ENCODE measurements at places on chromosomes 16 and 17.

DNA sequence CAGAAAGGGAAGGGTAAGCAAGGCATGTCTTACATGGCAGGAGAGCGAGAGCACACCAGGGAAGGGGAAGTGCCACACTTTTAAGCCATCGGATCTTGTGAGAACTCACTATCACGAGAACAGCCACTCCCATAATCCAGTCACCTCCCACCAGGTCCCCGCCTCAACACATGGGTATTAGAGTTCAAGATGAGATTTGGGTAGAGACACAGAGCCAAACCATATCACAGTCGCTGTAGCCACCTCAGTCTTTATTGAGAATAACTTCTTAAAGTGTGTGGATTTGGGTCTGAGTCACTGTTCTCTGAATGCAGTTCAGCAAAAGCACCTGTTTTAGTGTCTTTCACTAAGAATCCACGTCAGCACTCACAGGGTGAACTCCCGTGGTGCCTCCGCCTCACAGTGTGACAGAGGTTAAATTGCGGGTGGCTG lies 195.2 kb upstream of the CHMP6 start:
- DNase-seq = no peak

DNA sequence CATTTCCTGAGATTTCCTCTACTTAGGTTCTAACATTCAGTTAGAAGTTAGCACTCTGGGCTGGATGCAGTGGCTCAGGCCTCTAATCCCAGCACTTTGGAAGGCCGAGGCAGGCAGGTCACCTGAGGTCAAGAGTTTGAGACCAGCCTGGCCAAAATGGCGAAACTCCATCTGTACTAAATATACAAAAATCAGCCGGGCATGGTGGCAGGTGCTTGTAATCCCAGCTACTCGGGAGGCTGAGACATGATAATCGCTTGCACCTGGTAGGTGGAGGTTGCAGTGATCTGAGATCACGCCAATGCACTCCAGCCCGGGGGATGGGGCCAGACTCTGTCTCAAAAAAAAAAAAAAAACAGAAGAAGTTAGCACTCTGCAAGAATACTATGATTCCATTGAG lies 1430.9 kb downstream of the CDH11 start:
- no peak for DNase-seq

GRCh38 chr16:88566158-88566557 lies 4.0 kb upstream of the ZC3H18 start:
- no peak for DNase-seq

GRCh38 chr17:75181608-75182318 lies 996 bp downstream of the SUMO2 start:
- no peak for DNase-seq

DNA sequence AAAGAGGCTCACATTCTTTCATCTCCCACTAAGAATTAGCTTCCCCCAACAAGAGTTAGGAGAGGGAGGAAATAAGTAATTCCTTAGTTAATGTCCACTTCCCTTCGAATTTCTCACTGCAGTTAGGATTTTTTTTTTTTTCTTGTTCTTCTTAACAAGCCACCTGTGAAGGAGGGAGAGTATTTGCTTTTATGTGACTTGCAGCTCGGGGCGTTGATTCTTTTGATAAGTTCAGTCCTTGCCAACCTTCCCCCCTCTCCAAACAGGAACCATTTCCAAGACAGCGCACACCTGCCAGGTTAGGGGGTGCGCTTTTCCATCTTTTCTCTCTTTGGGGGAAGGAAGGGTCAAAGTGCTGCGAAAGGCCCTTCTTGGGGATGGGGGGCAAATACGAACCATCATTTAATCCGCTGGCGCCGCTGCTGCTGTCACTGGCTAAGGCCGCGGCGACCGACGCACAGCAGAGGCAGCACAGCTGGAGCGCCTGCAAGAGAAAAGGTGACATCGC lies 758 bp downstream of the ADAMTS18 start:
- DNase-seq = no peak

GRCh38 chr16:27795992-27796614 lies 246.2 kb downstream of the KATNIP start:
- DNase-seq = peak; percentile 69

DNA sequence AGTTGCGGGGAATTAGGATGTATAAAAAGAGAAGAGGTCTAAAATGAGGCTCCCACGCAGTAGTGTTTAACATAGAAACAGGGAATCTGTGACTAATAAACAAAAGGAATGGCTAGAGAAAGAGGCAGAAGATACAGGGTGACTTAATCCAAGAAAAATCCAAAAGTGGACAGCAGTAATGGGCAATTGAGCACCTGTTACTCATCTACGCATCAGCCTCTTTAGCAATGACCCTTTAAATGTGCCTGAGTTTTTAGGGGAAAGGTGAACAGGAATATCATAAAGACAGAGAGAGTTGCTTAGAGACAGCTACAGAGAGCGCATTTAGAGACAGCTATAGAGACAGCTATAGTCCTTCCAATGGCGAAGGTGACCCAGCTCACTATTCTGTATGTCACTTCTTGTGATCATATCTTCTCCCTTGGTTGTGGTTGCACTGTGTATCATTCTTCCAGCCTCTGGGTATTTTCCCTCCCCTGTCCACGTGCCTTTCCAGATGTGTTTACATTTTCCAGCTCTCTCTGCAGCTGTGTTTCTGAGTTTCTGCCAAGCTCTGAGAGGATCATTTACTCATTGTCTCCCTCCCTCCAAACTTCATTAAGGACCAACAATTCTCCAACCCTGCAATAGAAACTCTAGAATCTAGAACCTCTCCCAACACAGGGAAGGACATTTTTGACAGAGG lies 61.5 kb downstream of the MYOCD start:
- DNase-seq = no peak

DNA sequence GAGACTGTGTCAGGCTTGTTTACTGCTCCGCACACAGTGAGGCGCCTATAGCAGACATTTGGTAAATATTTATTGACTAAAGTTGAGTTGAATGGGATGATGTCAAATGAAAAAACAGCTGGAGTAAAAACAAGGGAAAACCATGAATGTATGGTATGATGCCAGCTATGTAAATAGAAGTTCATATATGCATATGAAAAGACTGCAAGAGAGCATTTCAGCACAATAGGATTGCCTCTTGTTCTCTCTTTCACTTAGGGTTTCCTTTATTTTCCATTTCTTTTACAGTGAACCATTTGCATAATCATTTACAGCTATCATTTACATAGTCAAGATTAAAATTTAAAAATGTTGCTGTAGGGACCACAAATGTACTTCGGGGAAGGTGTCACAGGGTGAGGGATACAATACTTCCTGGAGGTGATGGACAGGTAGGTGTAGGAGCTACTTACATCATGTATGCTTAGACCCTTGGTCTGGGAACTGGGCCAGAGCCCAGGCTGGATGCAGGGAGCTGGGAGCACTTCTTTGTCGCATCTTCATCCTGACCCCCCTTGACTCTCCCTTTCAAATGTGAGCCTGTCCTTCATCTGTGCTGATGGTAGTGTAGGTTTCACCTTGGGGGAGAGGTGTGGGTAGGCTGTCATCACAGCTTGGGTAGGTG lies 113.3 kb downstream of the UTP18 start:
- no peak for DNase-seq

GRCh38 chr16:88638323-88639230 lies at the start of gene IL17C:
Gene IL17C (plus strand): TSS chr16:88638572. CDS start chr16:88638642, 70 bp downstream.
- DNase-seq = no peak

DNA sequence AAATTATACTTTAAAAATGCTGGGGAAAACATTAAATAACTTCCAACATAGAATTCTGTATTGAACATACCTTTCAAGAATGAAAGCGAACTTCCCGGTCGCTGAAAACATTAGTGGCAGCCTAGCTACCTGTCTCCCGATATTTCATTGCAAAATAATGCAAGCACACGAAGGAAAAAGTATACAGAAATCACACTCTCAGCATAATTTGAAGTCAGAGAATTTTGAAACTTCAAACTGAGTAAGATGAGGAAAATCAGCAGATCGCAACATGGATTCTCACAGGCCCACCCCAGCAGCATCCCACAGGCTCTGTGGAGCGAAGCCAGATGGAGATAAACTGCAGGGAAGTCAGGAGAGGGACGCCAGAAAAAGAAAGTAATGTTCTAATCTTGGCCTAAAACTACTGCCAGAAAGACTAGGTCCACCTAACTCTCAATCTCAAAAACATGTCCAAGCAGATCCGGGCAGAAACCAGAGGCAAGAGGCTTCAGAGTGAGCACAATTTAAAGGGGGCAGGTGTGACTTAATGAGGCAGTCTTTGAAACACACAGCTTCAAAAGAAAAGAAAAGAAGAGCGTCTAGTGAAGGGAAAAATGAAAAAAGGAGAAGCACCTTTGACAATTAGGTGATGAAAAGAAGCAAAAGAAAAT lies 4.8 kb upstream of the GOSR1 start:
- DNase-seq = no peak

GRCh38 chr17:79054200-79054960 lies 20.2 kb upstream of the ENGASE start:
- DNase-seq = no peak

DNA sequence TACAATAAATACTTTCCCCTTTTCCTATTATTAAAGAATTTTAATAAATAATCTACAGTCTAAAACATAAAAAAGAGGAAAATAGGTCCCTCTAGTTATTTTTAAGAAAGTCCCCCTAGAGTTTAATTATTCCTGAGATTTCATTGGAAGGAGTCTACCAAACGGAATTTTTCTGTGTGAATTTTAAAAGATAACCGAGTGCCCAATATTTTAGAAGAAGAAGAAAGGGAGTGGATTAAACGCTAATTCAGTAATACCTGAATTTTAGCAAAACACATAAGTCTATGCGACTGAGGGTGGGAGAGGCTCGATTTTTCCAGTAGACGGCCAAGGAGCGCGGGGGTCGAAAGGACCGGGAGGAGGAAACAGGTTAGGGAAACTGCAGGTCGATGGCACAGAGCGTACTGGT lies 2.2 kb downstream of the HOXB2 start:
- DNase-seq = no peak

- DNase-seq = no peak
Measured at GRCh38 chr16:65105171-65105570, 16.7 kb downstream of the CDH11 start.

DNA sequence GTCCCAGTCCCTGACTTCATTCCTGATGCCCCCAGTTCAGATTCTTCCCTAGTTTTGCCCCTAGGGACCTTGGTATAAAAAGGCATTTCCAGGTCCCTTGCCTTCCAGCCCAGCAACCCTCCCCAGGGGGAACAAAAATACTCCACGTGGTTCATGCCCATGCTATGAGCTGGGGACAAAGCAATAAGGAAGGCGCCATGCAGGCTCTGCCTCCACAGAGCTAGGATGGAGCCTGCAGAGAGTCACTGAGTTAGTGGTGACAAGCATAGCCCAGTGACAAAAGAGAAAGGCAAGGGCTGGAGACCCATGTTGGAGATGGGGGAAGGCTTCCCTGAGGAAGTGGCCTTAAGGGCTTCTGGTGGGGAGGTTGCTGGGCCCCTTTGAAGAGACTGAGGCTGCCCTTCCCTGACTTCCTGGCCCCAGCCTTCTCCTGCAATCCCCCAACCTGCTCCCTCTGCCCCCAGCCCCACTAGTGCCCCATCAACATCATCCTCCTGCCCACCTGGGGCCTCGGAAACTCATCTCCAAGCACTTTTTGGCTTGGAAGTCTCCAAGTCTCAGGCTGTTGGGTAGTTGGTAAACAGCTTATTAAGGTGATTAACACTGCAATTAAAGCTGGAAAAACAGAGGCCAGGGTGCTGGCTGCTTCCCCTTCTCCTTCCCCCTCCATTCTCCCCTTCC lies 9.6 kb downstream of the DLX3 start:
- DNase-seq = no peak

GRCh38 chr17:67212231-67212630 lies 32.8 kb downstream of the HELZ start:
- DNase-seq = no peak

- DNase-seq = no peak
Measured at GRCh38 chr17:61583242-61583641, 7.8 kb downstream of the NACA2 start.

GRCh38 chr17:81376946-81377714 lies 18.1 kb upstream of the BAHCC1 start:
- peak; percentile 3 for DNase-seq

- DNase-seq = no peak
Measured at GRCh38 chr17:412211-413015, 59.8 kb upstream of the RPH3AL start.

- DNase-seq = no peak
Measured at GRCh38 chr17:80662557-80662956, 117.9 kb downstream of the RPTOR start.

DNA sequence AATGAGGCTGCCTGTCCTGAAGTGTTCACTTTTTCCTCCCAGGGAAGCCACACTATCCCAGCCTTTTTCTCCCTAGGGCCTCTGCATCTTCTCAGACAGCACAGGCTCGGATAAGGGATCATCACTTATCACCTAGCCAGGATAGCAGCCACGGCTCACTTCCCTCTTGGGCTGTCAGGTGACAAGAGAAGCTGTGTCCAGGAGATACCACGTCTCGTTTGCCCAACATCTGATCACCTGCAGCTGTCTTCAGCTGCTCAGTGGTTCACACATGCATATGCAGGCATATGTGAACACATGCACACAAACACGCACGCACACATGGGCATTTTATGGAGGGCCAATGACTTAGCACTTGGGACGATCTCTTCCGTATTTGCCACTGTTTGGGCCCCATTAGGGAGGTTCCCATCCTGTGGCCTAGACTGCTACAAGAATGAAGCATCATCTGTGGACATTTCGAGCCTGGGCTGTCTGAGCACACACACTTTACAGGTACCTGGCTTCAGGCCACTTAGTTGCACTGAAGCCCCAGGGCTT lies 32.4 kb upstream of the ADORA2B start:
- no peak for DNase-seq

GRCh38 chr17:77341069-77341541 lies 200.3 kb downstream of the SEC14L1 start:
- DNase-seq = no peak

GRCh38 chr16:2056681-2057407 lies 9.1 kb downstream of the TSC2 start:
- DNase-seq = no peak

DNA sequence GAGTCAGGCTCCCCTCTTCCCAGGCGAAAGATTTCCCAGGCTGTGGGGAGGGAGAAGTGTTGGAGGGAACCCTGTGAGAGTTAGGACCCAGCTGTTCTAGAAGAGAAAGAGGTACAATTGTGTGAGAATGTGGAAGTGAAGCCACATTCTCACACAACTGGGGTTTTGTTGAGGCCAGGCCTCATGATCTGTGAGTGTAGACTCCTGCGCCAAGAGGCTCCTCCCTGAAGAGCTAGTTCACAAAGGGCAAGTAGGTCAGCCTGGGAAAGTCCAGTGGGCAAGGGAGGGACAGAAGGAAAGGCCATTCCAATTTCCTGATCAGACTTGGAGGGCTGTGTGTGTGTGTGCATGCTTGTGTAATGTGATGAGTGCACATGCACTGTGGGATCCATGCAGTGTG lies 15.2 kb downstream of the CD300LF start:
- DNase-seq = no peak
